ENCODE measurements at places on chromosomes 3 and 15.

DNA sequence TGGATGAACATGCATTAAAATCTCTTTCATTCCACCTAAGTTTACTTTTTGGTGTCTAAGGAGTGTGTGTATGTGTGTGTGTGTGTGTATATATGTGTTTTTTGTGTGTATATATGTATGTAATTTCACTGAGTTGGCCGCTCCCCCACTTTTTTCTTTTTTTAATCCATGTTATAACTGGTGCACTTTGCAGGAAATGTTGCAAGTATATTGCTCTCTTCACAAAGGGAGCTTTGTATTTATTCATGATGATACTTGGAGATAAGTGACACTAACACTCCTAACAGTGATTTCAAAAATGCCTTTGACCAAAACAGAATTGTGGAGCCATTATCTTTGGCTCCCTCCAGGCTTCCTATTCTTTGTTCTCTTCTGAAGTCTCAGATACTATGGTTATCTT is 95.8 kb downstream of the FNDC3B start:
- H3K27me3 ChIP-seq: no peaks in the 10 kb centered on the region
- H3K36me3 ChIP-seq: peaks cover 11% of the 10 kb centered on the region
- peak overlapping the region; percentile 91 for H3K27ac ChIP-seq
- DNase-seq: no peak
- peaks cover 90% of the 10 kb centered on the region for H3K4me1 ChIP-seq
- no peak overlapping the region for H3K4me3 ChIP-seq

DNA sequence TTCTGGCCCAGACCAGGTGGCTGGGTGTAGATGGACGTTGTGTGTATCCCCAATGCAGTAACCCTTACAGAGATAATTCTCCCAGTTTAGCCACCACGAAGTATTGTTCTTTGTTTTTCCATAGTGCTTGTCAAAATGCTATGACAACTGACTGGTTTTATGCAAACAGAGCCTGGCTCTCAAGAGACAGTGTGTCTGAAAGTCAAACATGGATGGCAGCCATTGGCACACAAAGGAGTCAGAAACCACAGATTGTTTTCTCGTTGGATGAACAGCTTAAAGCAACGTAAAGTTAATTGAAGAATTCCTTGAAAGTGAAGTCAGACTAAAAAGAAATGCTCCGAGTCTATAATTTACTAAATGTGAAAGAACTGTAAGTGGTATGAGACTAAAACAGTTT is 91.2 kb downstream of the FILIP1L start:
- H3K27me3 ChIP-seq: no peaks in the 10 kb centered on the region
- H3K4me1 ChIP-seq: peaks cover 23% of the 10 kb centered on the region
- H3K4me3 ChIP-seq: no peak overlapping the region
- peak overlapping the region; percentile 34 for H3K27ac ChIP-seq

- H3K27ac ChIP-seq: no peak overlapping the region
- H3K27me3 ChIP-seq: peaks cover 81% of the 10 kb centered on the region
- no peak for DNase-seq
- H3K4me3 ChIP-seq: no peak overlapping the region
- no peaks in the 10 kb centered on the region for H3K4me1 ChIP-seq
Measured at GRCh38 chr3:124048967-124049798, 57.3 kb upstream of the ROPN1 start.

- H3K4me1 ChIP-seq: peaks cover 47% of the 10 kb centered on the region
- H3K27ac ChIP-seq: peak overlapping the region; percentile 7
- H3K4me3 ChIP-seq: no peak overlapping the region
- peaks cover 11% of the 10 kb centered on the region for H3K36me3 ChIP-seq
Measured at GRCh38 chr3:149364624-149365023, 12.8 kb downstream of the TM4SF1 start.

DNA sequence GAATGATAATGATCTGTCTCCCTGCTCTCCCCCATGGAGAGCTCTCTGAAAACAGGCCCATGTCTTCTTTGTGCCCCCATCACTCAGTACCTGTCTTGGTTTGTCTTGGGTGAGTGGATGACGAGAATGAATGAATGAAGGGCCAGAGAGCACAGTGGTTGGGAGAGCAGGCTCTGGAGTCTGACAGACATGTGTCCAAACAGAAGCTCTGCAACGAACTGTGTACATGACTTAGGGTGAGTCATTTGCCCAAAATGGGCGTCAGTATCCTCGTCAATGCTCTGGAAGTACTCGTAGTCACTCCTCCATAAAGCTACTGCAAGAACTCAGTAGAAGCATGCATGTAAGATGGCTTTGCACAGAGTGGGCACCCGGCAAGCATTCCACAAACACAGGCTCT is 170.2 kb upstream of the TLE3 start:
- no peaks in the 10 kb centered on the region for H3K36me3 ChIP-seq
- H3K4me3 ChIP-seq: no peak overlapping the region
- H3K27me3 ChIP-seq: no peaks in the 10 kb centered on the region
- H3K27ac ChIP-seq: no peak overlapping the region

GRCh38 chr3:183824761-183825455 is 469 bp downstream of the MAP6D1 start:
- H3K27me3 ChIP-seq: no peaks in the 10 kb centered on the region
- H3K27ac ChIP-seq: no peak overlapping the region
- peaks cover 8% of the 10 kb centered on the region for H3K4me1 ChIP-seq
- H3K36me3 ChIP-seq: 0 out of 2 replicates have a peak, but pooled peaks cover 5% of the 10 kb centered on the region
- peak overlapping the region; percentile 92 for H3K4me3 ChIP-seq

GRCh38 chr15:91032919-91033803 is 10.8 kb upstream of the VPS33B start:
- H3K4me3 ChIP-seq: no peak overlapping the region
- H3K4me1 ChIP-seq: no peaks in the 10 kb centered on the region
- peak; percentile 76 for DNase-seq
- H3K27me3 ChIP-seq: no peaks in the 10 kb centered on the region

GRCh38 chr15:70193734-70194133 is 96.0 kb upstream of the TLE3 start:
- no peak overlapping the region for H3K27ac ChIP-seq
- no peaks in the 10 kb centered on the region for H3K36me3 ChIP-seq
- no peak for DNase-seq
- H3K4me1 ChIP-seq: no peaks in the 10 kb centered on the region

DNA sequence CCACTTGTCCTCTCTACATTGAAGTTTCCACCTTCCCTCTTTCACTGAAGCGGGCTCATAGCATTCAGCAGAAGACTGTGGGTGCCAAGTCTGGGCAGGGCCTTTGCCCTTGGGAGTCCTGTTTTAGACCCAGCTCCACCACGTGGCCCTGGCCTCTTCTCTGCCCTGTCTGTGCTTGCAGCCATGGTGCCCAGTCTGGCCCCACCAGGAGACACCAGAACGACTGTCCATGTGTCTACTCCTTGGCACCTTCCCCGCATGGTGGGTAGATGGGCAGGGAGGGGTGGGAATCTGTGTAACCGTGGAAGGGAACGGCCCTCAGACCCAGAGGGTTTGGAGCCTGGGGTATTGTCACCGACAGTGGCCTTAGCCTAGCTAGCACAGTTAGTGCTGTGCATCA is 17.9 kb upstream of the EMC3 start:
- H3K4me3 ChIP-seq: no peak overlapping the region
- H3K36me3 ChIP-seq: peaks cover 17% of the 10 kb centered on the region
- no peak overlapping the region for H3K27ac ChIP-seq
- H3K27me3 ChIP-seq: no peaks in the 10 kb centered on the region
- no peak for DNase-seq
- H3K4me1 ChIP-seq: peaks cover 7% of the 10 kb centered on the region

GRCh38 chr3:8932507-8932906 is 30.8 kb downstream of the RAD18 start:
- H3K27me3 ChIP-seq: no peaks in the 10 kb centered on the region
- H3K4me1 ChIP-seq: peaks cover 15% of the 10 kb centered on the region
- peaks cover 43% of the 10 kb centered on the region for H3K36me3 ChIP-seq
- no peak for DNase-seq
- H3K4me3 ChIP-seq: no peak overlapping the region

GRCh38 chr3:178966299-178967176 is 105.1 kb downstream of the ZMAT3 start:
- DNase-seq: peak; percentile 61
- peak overlapping the region; percentile 26 for H3K4me3 ChIP-seq
- H3K27me3 ChIP-seq: peaks cover 4% of the 10 kb centered on the region
- H3K36me3 ChIP-seq: no peaks in the 10 kb centered on the region
- peaks cover 2% of the 10 kb centered on the region for H3K4me1 ChIP-seq

- H3K4me1 ChIP-seq: no peaks in the 10 kb centered on the region
- H3K27ac ChIP-seq: no peak overlapping the region
- no peaks in the 10 kb centered on the region for H3K36me3 ChIP-seq
Measured at GRCh38 chr15:97085731-97086130, 755.2 kb downstream of the NR2F2 start.

GRCh38 chr15:74167891-74168331 is 5.6 kb upstream of the ISLR start:
- no peak overlapping the region for H3K27ac ChIP-seq
- no peak for DNase-seq
- no peaks in the 10 kb centered on the region for H3K4me1 ChIP-seq
- H3K4me3 ChIP-seq: no peak overlapping the region

DNA sequence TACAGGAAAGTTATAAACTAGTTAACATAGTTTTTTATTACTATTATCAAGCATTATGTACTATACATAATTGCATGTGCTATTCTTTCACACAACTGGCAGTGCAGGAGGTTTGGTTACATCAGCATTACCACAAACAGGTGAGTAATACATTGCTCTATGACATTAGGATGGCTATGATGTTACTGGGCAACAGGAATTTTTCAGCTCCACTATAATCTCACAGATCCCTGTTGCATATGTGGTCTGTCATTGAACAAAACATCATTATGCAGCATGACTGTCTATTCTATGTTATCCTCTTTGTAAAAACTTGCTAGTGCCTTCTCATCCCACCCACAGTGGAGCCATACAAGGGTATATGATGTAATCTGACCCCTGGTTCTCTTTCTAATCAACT is 36.5 kb upstream of the PDZRN3 start:
- H3K27me3 ChIP-seq: no peaks in the 10 kb centered on the region
- no peak overlapping the region for H3K4me3 ChIP-seq
- H3K36me3 ChIP-seq: no peaks in the 10 kb centered on the region
- no peaks in the 10 kb centered on the region for H3K4me1 ChIP-seq
- no peak overlapping the region for H3K27ac ChIP-seq

GRCh38 chr15:60591496-60592370 is 112.8 kb upstream of the ICE2 start:
- no peaks in the 10 kb centered on the region for H3K4me1 ChIP-seq
- H3K27me3 ChIP-seq: peaks cover 89% of the 10 kb centered on the region
- H3K27ac ChIP-seq: no peak overlapping the region
- DNase-seq: no peak

GRCh38 chr3:134323966-134324962 is 50.0 kb downstream of the AMOTL2 start:
- no peaks in the 10 kb centered on the region for H3K27me3 ChIP-seq
- no peak overlapping the region for H3K4me3 ChIP-seq
- no peaks in the 10 kb centered on the region for H3K36me3 ChIP-seq
- no peak overlapping the region for H3K27ac ChIP-seq
- peaks cover 61% of the 10 kb centered on the region for H3K4me1 ChIP-seq
- DNase-seq: no peak

- no peak for DNase-seq
- no peak overlapping the region for H3K4me3 ChIP-seq
- H3K27me3 ChIP-seq: no peaks in the 10 kb centered on the region
Measured at GRCh38 chr3:14439501-14440167, 37.2 kb downstream of the SLC6A6 start.

DNA sequence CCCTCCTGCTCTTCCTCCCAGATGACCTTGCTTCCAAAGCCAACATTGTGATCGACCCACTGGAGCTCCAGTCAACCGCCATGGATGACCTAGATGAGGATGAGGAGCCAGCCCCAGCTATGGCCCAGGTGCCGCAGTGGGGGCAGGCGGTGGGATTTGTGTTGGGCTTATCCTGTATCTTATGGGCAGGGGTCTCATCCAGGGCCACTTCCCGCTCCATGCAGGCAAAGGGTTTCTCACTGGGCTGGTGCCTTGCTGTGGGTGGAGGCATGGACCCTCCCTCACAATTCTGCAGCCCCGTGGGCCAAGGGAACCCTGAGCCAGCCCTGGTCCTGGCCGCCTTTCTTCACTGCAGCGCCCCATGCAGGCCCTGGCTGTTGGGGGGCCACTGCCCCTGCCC is 14.9 kb downstream of the AMIGO3 start:
- peaks cover 10% of the 10 kb centered on the region for H3K36me3 ChIP-seq
- H3K4me1 ChIP-seq: no peaks in the 10 kb centered on the region
- no peak for DNase-seq
- no peak overlapping the region for H3K27ac ChIP-seq
- H3K4me3 ChIP-seq: no peak overlapping the region

- no peak overlapping the region for H3K4me3 ChIP-seq
- no peak for DNase-seq
- peaks cover 99% of the 10 kb centered on the region for H3K36me3 ChIP-seq
- H3K4me1 ChIP-seq: no peaks in the 10 kb centered on the region
- H3K27ac ChIP-seq: no peak overlapping the region
- no peaks in the 10 kb centered on the region for H3K27me3 ChIP-seq
Measured at GRCh38 chr15:25066708-25067107, 111.9 kb downstream of the SNRPN start.

- peaks cover 64% of the 10 kb centered on the region for H3K4me1 ChIP-seq
- H3K27ac ChIP-seq: peak overlapping the region; percentile 16
- peak; percentile 55 for DNase-seq
- no peaks in the 10 kb centered on the region for H3K36me3 ChIP-seq
- peak overlapping the region; percentile 84 for H3K4me3 ChIP-seq
Measured at GRCh38 chr3:48503401-48504050, 448 bp downstream of the SHISA5 start.
